Dermis microvascular lymphatic vessel endothelial cell (primary cell): ENCODE measurements at places on chromosomes 4 and X. TPM values are rescaled to one million over a fixed set of nuclear protein-coding genes. Genes with fewer than 3 reads are reported as not detected.

The MAGEC3 gene
- not detected in 2 replicates for total RNA-seq

The KDR gene
- 174 and 278 TPM in 2 replicates for total RNA-seq

The TECRL gene
- total RNA-seq = not detected in 2 replicates

The FGF2 gene
- 7.0 and 10.3 TPM in 2 replicates for total RNA-seq

The GAR1 gene
- 2.5 and 3.2 TPM in 2 replicates for total RNA-seq

The NAA11 gene
- total RNA-seq = not detected in 2 replicates

The MAGEE2 gene
- not detected in 2 replicates for total RNA-seq

The ITIH6 gene
- total RNA-seq = not detected in 2 replicates

The ARAF gene
- 9.2 and 14.5 TPM in 2 replicates for total RNA-seq

The VGLL1 gene
- not detected in 2 replicates for total RNA-seq

The PAGE5 gene
- total RNA-seq = not detected in 2 replicates
